Motor neuron (in vitro differentiated cells): ENCODE measurements at places on chromosomes 6 and 20.

DNA sequence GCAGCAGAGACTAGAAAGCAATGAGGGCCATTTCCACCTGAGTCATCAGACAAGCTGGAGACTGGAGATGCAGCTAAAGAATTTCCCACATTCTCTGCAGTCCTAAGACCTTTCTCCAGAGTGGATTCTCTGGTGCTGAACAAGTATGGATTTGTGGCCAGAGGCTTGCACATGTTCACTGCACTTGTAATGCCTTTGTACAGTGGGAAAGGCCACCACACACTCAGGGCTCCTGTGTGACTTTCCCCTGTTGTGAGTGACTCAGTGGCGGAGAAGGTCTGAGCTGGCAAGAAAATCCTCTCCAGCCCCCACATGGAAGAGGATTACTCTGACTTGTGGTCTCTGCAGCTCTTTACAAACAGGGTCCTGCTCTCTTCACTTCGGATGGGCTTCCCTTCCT is 192.3 kb downstream of the C6orf118 start:
- no peak for ATAC-seq

- peak; percentile 46 for ATAC-seq
Measured at GRCh38 chr6:112179631-112180030, 74.7 kb downstream of the LAMA4 start.

- peak; percentile 92 for ATAC-seq
Measured at GRCh38 chr6:13924146-13924948, 405 bp upstream of the RNF182 start.

GRCh38 chr20:62230696-62231095 is 7.6 kb upstream of the OSBPL2 start:
- ATAC-seq, result no peak

- ATAC-seq, result no peak
Measured at GRCh38 chr6:56329271-56330050, 82.1 kb upstream of the COL21A1 start.

DNA sequence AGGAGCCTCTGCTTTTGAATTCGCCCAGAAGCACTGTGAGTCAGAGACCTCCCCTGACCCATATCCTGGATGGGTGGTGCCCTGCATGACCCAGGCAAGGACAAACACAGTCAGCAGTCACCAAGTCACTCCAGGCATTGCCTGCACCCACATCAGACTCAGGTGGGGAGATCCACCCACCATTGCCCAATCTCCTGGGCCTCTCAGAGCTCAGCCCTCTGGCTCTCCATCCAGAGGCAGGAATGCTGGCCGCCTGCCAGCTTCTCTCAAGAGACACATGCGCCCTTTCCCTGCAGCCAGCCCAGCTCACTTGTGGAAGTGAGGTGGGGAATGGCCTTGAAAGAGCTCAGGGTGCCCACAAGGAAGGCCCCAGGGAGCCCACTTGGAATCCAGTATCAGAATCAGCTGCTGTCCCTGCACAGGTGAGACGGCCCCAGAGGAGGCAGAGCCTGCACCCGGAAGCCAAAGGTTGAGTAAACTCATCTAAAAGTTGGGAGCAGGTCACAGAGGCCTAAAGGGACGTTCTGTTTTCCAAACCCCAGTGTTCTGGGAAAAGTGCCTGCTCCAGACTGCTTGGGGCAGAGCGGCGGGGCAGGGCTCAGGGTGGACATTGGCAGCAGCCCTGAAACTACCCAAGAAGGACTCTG is 129.8 kb downstream of the PREX1 start:
- ATAC-seq, result peak; percentile 83

GRCh38 chr20:20010639-20011500 is 6.3 kb upstream of the NAA20 start:
- ATAC-seq, result peak; percentile 57

- ATAC-seq, result peak; percentile 84
Measured at GRCh38 chr20:51284871-51285270, 257.6 kb downstream of the NFATC2 start.

DNA sequence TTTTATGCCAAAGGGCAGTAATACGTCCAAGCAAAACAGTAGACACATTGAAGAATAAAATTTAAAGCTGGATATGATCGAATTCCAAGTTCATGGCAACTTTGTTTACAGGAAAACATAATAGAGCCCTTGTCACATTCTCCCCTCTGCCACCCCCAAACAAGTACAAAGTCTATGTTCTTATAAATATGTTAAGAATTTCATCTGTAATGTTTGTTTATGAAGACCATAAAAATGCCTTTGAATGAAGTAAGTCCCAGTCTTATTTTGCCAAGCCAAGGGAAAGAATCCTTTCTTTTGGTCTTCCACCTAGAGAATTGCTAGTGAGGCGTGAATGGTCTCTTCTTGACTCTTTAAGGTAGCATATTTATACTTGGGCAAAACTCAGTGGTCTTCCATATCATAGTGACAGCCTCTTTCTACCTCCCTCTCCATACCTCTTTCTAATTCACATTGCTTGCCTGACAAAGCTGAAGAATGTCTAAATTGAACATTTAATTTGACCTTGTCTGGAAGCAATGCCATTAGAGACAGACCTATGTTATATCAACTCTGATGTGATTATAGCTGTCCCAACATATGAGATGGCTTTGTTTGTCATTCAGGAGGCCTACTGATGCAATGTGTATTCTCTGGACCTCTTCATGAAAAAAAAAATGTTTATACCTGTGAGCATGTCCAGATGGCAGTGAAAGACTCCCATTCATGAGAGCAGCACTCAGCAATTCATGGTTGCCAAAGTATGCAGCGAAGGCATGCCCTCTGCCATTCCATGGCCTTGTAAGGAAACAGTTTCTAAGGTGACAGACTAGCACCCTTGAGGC is 70.6 kb upstream of the CCN2 start:
- ATAC-seq, result no peak

DNA sequence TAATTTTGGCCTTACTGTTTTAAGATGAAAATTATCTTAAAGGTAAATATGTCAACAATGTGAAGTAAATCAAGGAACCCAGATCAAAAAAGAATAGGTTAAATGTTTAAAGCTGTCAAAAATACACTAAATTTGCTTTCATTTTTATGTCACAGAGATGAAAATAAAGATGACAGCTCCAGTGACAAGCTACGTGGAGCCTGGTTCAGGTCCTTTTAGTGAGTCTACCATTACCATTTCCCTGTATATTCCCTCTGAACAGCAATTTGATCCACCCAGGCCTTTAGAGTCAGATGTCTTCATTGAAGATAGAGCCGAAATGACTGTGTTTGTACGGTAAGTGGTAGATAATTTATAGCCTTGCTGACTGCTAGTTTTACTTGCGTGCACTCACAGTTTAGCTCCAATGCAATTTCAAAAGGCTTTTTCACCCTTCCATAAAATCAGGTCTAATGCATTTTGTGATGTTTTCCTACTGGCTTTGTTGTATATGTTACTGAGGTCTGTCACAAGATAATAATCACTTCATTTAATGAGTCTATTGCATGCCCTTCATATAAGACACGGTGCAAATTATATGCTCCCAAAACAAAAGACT is 1.9 kb downstream of the HEBP2 start:
- ATAC-seq, result no peak

GRCh38 chr6:133093956-133094355 is 147.2 kb upstream of the EYA4 start:
- peak; percentile 57 for ATAC-seq

GRCh38 chr20:44691424-44692423 is 23.4 kb upstream of the CCN5 start:
- ATAC-seq, result no peak

DNA sequence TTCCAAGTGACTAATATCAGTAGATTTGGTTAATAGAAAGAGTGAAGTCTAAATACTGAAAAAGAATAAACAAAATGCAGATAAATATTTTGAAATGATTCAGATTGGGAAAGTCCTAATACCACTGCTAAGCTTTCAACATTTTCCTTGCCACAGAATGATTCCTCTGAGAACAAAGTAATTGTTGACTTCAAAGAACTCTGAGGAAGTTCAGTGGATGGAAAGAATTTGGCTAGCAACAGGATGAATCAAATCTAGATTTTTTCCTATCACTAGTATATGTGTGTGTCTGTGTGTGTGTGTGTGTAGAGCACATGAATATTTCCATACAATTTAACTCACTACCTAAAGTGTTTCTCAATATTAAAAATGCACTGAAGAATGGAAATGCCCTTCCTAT is 107.9 kb upstream of the PREP start:
- no peak for ATAC-seq

GRCh38 chr6:36063318-36064060 is 35.9 kb downstream of the MAPK14 start:
- no peak for ATAC-seq

GRCh38 chr20:42191140-42191860 is 573.1 kb upstream of the CHD6 start:
- peak; percentile 93 for ATAC-seq

DNA sequence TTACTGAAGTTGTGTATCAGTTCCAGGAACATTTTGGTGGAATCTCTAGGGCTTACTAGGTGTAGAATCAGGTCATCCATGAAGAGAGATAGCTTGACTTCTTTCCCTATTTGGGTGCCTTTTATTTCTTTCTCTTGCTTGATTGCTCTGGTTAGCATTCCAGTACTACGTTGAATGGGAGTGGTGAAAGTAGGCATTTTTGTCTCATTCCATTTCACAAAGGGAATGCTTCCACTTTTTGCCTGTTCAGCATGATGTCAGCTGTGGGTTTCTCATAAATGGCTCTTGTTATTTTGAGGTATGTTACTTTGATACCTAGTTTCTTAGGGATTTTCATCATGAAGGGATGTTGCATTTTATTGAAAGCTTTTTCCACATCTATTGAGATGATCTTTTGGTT is 195.3 kb downstream of the MOXD1 start:
- ATAC-seq, result no peak

GRCh38 chr20:48406912-48407340 is 420.9 kb downstream of the PREX1 start:
- peak; percentile 82 for ATAC-seq

DNA sequence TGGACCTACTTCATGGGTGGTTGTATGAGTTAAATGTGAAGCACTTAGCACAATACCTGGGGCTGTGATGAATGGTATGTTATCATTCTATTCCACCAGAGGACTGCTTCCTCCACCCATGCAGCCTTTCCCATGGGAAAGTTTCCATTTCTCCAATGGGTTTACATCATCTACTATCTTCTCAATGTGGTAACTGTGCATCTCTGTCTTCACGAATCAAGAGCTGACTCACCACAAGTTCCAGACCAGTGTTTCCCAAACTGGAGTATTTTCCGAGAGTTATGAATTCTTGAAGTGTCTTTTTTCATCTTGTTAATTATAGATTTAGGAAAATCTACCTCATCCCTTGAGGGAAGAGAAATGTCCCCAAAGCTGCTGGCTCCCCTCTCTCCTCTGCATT is 182.8 kb downstream of the UNC5CL start:
- ATAC-seq, result no peak

DNA sequence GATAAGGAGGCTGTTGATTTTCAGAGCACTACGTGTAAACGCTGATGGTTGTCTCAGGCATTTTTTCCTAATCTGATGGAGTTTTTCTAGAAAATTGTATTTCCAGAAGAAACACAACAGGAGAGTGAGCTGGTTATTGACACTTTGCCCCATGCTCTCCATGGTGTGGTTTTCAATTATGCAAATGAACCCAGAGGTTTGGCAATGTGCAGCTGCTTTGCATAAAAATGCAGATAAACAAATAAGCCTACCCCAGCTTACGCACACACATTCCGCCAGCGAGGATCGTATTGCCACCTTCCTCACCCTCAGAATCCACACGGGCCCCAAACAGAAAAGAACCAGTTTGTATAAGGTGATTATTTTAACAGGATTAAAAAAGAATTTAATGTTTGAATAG is 45.1 kb upstream of the FRMD1 start:
- no peak for ATAC-seq

GRCh38 chr6:19723545-19723944 is 113.6 kb upstream of the ID4 start:
- ATAC-seq, result no peak

DNA sequence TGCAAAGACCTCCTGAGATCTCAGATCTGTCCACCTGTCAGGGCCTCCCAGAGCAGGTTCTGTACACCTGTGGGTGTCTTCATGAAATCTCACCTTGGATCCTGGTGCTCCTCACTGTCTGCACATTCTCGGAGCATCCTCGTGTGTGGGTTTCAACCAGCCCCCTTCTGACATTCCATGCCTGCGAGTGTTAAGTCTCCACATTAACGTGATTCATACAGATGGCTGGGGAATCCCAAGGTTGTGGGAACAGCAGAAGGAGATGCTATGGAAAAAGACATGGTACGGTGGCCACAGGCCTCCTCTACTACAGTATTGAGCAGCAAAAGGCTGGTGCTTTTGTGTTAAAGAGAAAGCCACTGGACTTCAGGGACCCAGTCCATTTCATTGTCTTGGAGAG is 556.5 kb downstream of the DHX35 start:
- ATAC-seq, result no peak
